Ovary (tissue), 10 donors: ENCODE measurements at places on chromosomes 1 and 21. TPM values are rescaled to one million over a fixed set of nuclear protein-coding genes. Genes with fewer than 3 reads are reported as not detected.
A peak's percentile ranks its signal among the peaks of the same experiment; 100 is the strongest.

Gene SFN
- polyA plus RNA-seq: not detected

Gene NBPF1
- 78.8 TPM for polyA plus RNA-seq

Gene TCEA3
- 73.8 TPM for polyA plus RNA-seq

Gene CD1D
- polyA plus RNA-seq: 0.69 TPM

Gene TMEM54
- 0.85 TPM for polyA plus RNA-seq

Gene SLC25A34
- polyA plus RNA-seq: 1.3 TPM

Gene NBPF6
- polyA plus RNA-seq: not detected

Gene LCE1F
- polyA plus RNA-seq: not detected

Gene PRRX1
- 80.3 TPM for polyA plus RNA-seq

Gene LHX8
- not detected for polyA plus RNA-seq

Gene PTCH2
- 14.0 TPM for polyA plus RNA-seq

Gene GUK1
- polyA plus RNA-seq: 17.7 TPM

Gene TINAGL1
- polyA plus RNA-seq: 55.0 TPM

Gene SLC25A44
- 21.0 TPM for polyA plus RNA-seq

Gene NIBAN1
- polyA plus RNA-seq: 4.8 TPM

- peak; percentile 36 for DNase-seq
These were observed 80.9 kb downstream of the TTC3 start for GRCh38 chr21:37153935-37154350.

DNA sequence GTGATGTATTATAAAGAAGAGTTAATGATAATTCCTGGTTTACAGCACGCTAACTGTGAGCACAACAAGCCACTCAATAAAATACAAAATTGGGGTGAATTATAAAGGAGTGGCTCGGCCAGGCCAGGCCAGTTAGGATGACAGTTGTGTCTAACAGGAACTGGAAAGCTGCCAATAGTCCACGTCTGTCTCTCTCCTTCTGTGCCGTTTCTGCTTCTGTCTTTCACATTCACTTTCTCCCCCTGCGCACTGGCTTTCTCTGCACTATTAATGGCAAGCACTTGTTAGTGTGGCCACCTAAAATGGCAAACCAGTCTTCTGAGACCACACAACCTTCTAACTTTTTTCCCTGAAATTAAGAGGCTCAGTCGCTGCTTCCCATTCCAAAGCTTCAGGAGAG is 394.3 kb downstream of the NTNG1 start:
- DNase-seq: no peak

DNA sequence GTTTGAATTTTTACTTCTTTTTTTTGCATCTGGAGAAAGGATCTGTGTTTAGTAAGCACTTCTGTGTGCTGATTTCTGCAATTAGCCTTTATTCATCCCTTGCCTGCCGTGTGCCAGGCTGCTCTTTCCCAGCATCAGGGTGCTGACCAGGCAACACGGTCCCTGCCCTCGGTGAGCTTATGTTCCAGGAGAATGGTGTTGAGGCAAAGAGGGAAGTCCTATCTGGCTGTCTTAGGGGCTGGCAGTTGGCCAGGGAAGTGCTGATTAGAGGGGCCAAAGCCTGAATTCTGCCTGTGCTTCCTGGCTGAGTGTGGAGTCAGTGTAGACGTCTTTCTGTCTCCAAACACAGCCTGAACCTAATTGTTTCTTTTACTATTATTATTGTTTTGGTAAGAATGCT is 187.1 kb downstream of the CAMTA1 start:
- no peak for DNase-seq

- no peak for DNase-seq
These were observed 41.0 kb downstream of the VCAM1 start for GRCh38 chr1:100760511-100760910.

- no peak for DNase-seq
These were observed 3.3 kb upstream of the TOMM20 start for GRCh38 chr1:235131961-235132360.

DNA sequence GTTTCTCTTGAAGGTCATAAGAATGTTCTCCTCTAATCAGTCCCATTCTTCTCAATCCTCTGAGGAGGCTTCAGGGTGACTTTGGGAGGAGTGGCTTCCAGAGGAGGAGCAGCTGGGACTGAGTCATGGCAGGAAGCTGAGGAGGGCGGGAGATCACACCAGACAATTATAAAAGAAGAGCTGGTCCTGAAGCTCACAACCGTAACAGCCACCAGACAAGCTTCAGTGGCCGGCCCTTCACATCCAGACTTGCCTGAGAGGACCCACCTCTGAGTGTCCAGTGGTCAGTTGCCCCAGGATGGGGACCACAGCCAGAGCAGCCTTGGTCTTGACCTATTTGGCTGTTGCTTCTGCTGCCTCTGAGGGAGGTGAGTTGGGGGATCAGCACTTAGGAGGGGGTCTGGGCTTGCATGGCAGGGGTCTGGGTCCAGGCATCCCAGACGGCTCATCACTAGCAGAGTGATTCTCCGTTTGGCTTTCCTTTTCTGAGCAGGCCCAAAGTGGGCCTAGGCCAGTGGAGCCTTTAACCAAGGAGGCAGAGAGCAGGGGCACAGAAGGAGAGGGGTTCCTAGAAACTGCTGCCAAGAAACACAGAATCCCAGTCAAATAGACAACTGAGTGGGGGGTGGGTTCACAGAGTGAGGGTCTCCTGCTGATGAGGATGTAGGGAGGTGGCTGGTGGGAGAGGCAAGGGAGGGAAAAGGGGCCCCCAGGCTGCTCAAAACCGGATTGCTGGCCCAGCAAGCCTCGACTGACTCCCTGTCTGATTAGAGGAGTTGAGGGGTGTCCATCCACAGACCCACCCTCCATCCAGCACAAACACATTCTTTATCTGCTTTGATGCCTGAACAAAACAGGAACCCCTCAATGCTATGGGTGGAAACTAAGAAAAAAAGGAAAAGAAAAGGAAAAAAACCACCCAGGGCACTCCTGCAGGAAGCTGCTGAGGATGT is at the start of gene ECM1:
ECM1 (plus strand) TSS at position 198 of the 953 bp plus-strand sequence; CDS start at position 299, 101 bp downstream.
- no peak for DNase-seq

DNA sequence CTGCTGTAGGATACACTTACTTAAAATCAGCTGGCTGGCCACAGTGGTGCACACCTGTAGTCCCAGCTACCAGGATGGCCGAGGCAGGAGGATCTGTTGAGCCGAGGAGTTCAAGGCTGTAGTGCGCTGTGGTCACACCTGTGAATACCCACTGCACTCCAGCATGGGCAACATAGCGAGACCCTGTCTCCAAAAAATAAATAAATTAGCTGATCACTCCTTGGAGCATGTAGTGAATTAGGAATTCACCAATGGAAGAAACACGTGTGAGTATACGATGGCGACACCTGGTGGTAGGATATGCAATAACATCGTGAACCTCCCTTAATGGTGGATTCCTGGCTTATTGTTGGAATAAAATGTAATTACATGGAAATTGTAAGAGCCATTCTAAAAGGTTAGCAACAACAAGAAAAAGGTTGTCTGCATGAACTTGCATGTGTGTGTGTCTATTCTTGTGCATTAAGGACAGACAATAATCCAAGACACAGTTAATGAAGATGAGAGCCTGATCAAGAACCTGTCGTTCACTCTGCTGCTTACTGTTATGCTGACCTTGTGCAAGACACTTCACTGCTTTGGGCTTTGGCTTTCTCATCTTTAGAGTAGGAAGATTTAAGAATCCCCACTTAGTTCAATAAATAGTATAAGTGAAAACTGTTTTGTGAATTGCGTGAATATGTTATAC is 38.6 kb upstream of the COX20 start:
- peak; percentile 42 for DNase-seq

- no peak for DNase-seq
These were observed 6.1 kb downstream of the EFNA4 start for GRCh38 chr1:155069551-155070157.

DNA sequence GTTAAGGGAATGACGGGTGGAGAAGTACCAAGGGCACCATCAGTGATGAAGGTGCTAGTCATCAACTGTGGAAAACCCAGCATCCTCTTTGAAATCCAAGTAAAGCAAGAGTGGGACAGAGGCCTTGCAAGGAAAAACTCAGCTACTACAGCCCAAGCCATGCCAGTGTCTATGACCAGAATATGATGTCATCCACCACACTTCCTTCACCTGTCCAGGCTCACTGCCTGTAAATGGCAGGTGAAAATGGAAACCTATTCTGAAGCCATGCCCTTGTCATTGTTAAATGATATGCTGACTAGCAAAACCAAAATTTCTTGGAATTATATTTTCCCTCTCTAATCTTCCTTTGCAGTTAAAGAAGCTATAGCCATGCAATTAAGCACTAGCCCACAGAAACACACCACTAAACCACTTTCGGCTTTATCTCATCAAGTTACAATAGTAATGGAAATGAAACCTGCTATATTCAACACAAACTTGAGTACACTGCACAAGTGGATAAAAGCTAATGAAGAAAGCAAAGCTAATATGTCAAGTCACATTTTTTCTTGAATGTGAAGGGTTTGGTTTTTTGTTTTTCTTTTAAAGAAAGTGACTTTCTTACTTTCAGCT is 96.3 kb upstream of the RALGPS2 start:
- no peak for DNase-seq

GRCh38 chr1:53324321-53324720 is 3.5 kb downstream of the LRP8 start:
- DNase-seq: no peak

GRCh38 chr1:155043301-155043702 is 7.8 kb upstream of the ADAM15 start:
- DNase-seq: no peak

GRCh38 chr21:33478935-33479678 is 667 bp downstream of the TMEM50B start:
- no peak for DNase-seq

DNA sequence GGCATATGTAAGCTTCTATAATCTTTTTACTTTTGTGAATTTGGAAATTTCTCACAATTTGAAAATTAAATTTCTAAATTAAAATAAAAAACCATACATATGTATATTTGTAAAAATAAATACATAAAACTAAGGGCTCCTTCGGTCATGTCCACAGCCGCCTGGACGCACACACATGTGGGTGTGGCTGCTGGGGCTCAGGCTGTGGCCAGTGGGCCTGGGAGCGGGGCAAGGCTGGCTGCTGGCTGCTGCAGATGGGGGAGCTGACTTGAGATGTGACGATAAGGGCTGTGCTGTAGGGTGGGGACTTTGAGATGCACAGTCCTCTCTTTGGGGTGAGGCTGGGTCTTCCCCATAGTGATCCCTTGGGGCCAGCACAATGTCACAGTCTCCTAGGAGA is 4.8 kb downstream of the RER1 start:
- no peak for DNase-seq

GRCh38 chr1:61285371-61285885 is 203.1 kb downstream of the NFIA start:
- no peak for DNase-seq

DNA sequence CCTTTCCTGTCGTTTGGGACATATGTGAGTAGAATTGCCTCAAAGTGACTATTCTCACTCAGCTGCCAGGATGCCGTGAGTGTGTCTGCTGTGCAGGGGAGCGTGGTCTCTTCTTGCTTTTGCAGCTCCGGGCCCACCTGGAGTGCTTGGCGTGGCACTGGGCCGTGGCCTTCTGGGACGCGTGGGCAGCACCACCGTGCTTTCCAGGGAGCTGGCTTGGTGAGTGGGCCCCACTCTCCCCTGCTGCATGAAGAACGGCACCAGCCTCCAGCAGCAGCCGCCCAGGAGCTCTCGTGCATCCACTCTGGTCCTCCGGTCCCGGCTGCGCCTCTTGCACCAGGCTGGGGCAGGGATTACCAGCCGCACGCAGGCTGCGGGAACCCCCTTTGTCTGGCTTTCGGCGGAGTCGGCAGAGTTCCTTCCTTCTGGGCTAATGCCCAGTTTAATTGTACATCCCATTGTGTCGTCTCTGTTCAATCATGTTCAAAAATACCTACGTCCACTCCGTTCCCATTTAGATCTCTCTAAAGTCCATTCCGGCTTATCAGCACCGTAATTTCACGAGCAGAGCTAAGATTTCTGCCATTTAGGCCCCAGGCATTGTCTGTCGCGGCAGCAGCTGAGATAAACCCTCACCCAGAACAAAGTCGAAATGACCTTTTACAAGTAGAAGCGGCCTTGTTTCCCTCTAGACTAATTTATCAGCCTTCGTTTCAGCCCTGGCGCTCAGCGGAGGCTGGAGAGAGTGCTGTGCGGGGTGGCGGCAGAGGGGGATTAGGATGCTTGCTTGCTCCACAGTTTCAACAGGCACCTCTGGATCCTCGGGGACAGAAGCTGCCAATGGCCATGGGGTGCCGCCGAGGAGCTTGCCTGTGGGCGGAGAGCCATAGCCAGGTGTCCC is 129.6 kb downstream of the PRDM16 start:
- DNase-seq: no peak

- DNase-seq: no peak
These were observed 443.7 kb downstream of the PTPRU start for GRCh38 chr1:29679828-29680558.

DNA sequence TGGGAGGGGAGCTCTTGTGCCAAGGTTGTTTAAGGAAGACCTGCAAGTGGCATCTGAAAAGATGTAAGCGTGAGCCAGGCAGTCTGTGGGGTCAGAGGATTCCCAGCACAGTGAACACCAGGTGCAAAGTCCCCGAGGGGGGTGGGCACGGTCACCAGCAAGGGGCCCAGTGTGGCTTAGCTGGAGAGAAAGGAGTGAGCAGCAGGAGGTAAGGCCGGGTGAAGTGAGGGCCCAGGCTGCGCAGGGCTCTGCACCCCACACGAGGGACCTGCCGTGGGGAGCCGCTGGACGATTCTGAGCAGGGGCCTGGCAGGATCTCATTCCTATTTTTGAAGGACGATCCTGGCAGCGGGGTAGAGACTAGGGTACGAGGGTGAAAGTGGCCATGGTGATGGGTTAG is 4.1 kb downstream of the DDOST start:
- DNase-seq: no peak

- DNase-seq: no peak
These were observed 148.7 kb downstream of the FCRL5 start for GRCh38 chr1:157403608-157404007.

- DNase-seq: no peak
These were observed 23.9 kb upstream of the ZZZ3 start for GRCh38 chr1:77706321-77706720.

DNA sequence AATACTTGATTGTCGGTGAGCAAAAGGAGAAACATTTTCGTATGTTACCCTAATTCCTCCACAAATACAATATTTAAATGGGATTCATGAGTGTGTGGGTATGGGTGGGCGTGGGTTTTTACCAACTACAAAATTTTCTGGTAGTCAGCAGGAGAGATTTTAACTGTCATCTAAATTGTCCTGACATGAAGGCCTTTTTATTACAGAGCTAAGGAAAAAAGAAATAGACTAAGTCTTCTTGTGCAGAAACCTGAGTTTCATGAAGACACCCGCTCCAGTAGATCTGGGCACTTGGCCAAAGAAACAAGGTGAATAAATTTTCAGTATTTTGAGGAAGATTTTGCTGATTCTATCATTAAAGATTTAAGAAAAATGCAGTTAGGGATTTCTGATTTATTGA is 752 bp downstream of the RGS18 start:
- DNase-seq: no peak

DNA sequence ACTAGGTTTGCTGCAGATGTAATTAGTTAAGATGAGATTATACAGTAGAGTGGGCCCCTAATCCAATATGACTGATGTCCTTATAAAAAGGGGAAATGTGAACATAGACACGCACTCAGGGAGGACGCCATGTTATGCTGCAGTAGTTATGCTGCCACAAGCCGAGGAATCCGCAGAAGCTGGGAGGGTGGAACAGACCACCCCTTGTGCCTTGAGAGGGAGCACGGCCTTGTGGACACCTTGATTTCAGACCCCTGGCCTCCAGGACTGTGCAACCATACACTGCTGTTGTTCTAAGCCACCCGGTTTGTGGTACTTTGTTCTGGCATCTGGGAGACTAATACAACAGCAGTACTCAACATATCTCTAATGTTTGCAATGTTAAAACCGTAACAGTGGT is 57.9 kb upstream of the HIVEP3 start:
- DNase-seq: no peak

- DNase-seq: no peak
These were observed 5.6 kb downstream of the EEIG2 start for GRCh38 chr1:108565512-108565911.

- DNase-seq: no peak
These were observed 46.4 kb downstream of the BEND5 start for GRCh38 chr1:48730164-48730910.
